ENCODE measurements at places on chromosomes 5 and 9.

GRCh38 chr9:119332522-119332921, 36.7 kb downstream of the BRINP1 start:
- DNase-seq = no peak

DNA sequence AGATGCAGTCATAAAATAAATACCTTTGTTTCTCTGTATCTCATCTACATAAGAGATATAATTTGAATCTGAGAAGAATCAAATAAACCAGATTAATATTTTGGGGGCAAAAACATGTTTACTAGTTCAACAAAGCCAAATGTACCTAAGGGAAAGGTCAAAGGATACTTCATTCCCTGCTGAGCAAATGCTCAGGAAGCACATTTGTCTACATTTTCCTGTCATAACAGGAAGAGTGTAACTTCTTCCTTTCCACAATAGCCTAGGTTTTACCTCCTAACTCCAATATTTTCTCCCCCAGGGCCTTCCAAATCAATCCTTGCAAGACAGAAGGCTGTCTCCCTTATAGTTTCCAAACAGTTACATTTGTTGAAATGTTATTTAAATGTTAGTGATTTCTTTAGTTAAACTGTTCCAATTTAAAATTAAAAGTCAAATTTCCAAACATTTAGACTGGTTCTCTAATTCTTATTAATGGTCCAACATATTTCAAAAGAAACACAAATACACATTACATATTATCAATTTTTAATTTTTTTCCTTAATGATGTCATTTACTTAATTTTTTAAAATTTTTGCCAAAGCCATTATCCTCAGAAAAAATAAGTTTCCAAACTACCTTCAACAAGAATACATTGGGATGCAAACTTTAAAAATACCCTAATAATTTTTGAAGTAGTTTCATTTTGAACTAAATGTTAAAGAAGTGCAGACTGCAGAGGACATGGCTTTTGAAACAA, 67.8 kb downstream of the MEF2C start:
- DNase-seq = no peak

DNA sequence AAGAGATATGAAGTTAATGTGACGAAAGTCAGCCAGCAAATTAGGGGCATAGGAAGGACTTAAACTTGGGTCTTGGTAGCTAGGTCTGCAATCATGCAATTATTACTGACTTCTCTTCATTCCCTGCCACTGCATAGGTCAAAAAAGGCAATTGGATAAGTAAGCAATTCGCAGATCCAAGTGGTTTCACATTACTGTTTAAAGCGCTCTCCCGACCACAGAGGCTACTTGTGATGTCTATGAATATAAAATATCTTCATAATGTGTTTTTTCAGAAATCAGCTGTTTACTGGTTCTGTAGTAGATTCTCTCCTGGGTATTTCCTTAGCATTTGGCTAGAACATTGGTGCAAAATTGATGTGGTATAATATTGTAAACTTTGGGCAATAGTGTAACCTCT, 174.7 kb upstream of the PTGER4 start:
- DNase-seq = no peak

DNA sequence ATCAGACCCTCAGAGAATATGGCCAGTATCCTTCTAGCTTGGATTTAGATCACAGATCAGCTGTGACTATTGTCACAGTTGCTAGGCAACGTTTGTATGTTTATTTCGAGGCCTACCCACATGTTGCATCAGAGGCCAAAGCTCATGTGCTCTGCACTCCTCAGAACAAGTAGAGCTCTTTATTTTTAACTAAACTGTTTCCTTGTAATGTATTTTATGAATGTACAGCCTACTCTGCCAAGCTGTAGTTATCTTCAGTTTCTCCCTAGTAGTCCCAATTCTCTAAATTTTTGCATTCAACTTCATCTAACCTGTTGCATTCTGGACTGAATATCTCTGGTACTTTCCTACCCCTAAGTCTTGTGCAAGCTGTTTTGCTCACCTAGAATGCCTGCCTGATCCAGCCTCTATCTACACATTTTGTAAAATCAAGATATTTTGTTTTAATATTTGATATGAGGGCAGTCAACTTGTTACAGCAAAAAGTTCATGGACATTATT, 52.8 kb downstream of the CAST start:
- no peak for DNase-seq

- no peak for DNase-seq
These were observed 138.2 kb upstream of the LPAR1 start for GRCh38 chr9:111176511-111176910.

- DNase-seq = no peak
These were observed 7.4 kb upstream of the MOB3B start for GRCh38 chr9:27537027-27537435.

DNA sequence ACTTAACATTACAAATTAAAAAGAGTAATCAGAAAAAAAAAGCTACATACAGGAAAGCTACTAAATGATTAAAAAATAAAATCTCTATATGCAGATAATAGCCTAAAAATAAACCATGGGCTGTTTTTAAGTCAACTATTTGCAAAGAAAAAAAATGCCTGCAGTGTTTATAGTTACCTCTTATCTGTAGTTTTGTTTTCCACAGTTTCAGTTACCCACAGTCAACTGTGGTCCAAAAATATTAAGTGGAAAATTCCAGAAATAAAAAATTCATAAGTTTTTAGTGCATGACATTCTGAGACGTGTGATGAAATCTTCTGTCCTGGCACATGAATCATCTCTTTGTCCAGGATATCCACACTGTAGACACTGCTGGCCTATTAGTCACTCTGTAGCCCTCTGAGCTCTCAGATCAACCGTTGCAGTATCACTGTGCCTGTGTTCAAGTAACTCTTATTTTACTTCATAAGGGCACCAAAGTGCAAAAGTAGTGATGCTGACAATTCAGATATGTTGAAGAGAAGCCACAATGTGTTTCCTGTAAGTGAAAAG, 59.2 kb downstream of the PRELID2 start:
- no peak for DNase-seq
